ENCODE measurements at places on chromosomes 7 and 10.

DNA sequence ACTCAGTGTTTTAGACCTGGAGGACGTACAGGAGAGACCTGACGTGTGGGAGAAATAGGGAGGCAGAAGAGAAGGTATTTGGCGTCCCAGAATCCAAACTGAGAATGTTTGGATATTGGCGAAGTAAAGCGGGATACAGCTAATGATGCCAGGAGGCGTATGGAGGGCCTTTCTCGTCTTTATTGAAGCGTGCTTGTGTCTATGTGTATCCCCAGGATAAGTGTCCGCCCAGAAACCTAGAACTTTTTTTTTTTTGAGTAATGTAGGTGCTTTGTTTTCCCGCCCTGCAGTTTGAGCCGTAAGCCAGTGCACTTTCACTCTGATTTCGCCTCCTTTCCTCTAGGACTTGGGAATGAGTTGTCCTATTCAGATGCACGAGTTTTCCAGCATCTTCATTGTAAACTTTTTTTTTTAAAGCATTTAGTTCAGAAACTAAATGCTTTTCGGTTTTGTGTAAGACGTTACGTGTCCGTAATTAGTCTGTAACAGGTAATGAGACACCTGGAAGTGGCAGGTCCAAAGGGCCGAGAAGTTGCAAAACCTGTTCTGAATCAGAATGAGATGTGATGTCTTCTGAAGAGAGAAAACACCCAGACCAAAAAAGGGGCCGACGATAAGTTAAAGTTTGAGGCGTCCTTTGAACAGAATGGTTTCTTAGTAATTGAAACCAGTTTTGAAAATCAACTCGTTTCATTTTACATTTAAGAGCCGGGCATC is 746 bp downstream of the ARL5B start:
- DNase-seq: no peak

DNA sequence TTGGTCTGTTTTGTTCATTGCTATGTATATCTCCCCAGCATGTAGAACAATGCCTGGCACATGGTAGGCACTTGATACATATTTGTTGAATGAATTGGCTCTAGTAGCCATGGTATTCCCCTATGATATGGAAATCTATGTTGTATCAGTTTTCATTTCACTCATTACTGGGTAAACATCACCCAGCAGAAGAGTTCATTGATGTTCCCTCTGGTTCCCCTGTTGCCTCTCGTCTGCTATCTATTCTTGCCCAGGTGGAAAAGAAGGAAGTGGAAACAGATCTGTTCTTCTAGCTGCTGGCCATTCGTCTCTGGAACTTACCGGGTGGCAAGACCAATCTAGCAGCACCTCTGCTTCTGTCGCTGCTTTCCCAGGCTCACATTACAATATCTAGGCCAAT is 71.5 kb downstream of the LRRC4 start:
- no peak for DNase-seq

GRCh38 chr7:17696422-17696821 is 243.9 kb downstream of the SNX13 start:
- DNase-seq: no peak

GRCh38 chr10:110539091-110539490 is 28.4 kb upstream of the SMC3 start:
- DNase-seq: no peak

DNA sequence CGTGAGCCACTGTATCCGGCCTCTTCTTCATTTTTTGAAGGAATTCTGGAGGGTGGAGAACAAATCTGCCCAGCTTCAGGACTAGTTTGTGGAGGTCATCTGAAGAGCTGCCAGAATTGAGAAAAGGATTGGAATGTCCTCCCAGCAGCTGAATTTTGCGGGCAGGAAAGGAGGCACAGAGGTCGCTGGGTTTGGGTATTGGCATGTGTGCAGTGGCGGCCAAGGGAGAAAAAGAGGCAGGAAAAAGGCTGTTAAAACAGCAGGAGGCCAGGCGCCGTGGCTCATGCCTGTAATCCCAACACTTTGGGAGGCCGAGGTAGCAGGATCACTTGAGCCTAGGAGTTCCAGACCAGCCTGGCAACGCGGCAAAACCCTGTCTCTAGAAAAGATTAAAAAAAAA is 80.4 kb downstream of the HIP1 start:
- DNase-seq: no peak

DNA sequence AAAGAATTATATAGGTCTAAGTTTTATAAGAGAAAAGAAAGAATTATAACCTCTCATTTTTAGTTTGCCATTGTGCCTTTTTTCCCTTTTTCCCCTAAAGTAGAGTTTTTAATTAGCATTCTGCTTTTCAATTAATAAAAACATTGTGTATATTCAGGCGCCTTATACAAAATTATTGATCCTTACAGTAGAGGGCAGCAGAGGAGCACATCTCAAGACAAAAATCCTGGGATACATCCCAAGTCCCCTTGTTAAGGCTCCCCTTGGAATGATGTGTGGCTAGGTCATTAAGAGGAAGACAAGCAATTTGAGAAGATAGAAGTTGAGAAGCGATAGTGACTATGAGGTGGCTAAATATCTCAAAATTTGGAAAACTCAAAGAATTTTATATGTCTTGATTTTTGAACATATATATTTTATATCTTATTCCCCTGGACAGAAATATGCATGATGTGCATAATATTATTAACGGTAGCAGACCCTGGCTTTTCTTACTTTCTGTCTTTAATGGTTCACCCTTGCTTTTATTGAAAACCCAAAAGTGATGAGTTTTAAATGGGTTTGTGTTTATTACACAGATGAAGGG is 19.1 kb upstream of the TPK1 start:
- DNase-seq: no peak

DNA sequence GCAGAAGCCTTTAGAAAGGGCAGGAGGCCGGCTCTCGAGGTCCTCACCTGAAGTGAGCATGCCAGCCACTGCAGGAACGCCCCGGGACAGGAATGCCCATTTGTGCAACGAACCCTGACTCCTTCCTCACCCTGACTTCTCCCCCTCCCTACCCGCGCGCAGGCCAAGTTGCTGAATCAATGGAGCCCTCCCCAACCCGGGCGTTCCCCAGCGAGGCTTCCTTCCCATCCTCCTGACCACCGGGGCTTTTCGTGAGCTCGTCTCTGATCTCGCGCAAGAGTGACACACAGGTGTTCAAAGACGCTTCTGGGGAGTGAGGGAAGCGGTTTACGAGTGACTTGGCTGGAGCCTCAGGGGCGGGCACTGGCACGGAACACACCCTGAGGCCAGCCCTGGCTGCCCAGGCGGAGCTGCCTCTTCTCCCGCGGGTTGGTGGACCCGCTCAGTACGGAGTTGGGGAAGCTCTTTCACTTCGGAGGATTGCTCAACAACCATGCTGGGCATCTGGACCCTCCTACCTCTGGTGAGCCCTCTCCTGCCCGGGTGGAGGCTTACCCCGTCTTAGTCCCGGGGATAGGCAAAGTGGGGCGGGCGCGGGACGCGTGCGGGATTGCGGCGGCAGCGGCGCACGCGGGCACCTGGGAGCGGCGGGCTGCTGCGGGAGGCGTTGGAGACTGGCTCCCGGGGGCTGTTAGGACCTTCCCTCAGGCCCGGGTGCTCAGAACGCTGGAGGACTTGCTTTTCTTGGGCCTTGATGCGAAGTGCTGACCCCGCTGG is at the start of gene FAS:
Gene FAS (plus strand): TSS at position 415 of the 777 bp plus-strand sequence. CDS start 79 bp downstream, at position 494.
- DNase-seq: peak; percentile 51

GRCh38 chr10:80529604-80530003 is 8.1 kb upstream of the SH2D4B start:
- no peak for DNase-seq

DNA sequence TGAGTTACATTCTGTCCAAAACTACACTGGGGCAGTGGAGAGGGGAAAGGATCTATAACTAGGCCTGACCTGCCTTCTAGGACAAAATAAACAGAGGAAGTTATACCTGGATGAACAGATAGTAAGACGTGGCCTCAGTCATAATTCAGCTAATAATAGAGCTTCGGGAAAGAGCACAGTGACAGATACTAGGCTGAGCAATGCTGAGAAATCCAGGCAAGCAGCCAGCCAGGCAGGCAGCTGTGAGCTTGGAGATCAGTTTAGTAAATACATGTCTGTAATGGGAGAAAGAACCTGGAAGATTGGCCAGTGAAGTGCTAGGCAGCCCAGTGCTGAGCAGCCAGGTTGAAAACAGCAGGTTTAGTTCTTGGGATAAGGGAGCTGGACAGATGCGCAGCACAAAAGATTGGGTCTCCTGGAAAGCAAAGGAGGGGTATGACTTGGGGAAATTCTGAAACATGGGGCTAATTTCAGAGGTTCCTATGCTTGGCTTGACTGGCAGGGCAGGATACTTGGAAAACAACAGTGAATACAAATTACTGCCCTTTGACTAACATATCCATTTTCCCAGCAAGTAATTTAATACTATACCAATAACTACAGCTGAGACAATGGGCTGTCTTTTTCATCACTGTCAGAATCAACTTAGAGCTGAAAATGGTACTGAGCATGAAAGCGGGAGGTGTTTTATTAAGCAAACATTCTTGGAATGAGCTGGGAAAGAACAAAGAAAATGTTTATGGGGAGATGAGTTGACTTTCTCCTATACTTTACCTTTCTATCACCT is 140.8 kb downstream of the DGKB start:
- no peak for DNase-seq

DNA sequence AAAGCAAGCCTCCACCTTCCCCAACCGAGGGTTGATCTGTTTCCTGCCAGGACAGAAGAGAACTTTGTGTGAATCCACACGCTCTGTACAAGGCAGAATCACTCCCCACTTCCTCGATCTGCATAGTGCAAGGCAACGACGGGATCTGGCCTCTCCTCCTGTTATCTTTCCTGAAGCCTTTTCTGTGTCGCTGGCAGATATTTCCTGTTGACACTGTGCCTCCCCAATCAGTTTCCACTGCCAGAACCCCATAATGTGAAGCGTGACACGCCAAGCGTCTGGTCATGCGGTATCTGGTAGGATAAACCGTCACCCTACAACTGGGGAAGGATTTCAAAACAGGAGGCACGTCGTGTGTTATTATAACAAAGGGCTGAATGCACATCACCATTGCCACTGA is 57.2 kb downstream of the FAM171A1 start:
- no peak for DNase-seq

DNA sequence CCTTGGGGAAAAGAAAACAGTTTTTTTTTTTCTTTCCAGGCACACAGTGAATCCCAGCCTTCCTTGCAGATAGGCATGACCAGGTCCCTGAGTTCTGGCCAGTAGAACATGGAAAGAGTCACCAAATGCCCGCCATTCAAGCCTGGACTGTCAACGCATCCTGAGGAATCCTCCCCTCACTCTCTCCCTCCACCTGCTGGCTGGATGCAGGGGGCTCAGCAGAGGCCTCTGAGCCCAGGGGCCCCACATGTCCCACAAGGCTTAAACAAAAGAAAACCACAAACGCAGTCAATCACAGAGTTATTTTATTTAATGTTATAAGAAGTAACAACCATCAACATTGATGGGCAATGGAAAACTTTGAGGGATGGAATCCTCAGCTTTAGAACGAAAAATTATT is 93.1 kb downstream of the JCAD start:
- DNase-seq: no peak

- DNase-seq: no peak
Measured at GRCh38 chr10:43899224-43899959, 250.7 kb upstream of the ZNF32 start.

DNA sequence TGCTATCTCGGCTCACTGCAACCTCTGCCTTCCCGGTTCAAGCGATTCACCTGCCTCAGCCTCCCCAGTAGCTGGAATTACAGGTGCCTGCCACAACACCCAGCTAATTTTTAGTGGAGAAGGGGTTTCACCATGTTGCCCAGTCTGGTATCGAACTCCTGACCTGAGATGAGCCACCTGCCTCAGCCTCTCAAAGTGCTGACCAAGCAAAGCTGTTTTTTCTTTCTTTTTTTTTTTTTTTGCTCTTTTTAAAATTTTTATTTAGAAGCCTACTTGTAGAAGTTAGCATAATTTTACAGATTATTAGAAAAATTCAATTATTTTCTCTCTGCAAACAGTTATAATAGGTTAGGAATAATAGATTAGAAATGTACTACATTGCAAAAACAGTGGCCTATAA is 1.2 kb upstream of the FGFBP3 start:
- no peak for DNase-seq

GRCh38 chr10:132408823-132409666 is 12.0 kb downstream of the PWWP2B start:
- no peak for DNase-seq

GRCh38 chr10:43692051-43692825 is 43.6 kb upstream of the ZNF32 start:
- DNase-seq: no peak

DNA sequence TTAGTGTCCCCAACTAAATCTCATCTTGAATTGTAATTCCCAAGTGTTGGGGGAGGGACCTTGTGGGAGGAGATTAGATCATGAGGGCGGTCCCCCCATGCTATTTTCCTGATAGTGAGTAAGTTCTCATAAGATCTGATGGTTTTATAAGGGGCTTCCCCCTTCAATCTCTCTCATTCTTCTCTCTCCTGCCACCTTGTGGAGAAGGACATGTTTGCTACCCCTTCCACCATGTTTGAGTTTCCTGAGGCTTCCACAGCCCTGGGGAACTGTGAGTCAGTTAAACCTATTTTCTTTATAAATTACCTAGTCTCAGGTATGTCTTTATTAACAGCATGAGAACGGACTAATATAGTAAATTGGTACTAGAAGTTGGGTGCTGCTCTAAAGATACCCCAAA is 365.6 kb downstream of the ANKRD7 start:
- DNase-seq: no peak

- no peak for DNase-seq
Measured at GRCh38 chr10:104327745-104328645, 10.3 kb downstream of the ITPRIP start.

DNA sequence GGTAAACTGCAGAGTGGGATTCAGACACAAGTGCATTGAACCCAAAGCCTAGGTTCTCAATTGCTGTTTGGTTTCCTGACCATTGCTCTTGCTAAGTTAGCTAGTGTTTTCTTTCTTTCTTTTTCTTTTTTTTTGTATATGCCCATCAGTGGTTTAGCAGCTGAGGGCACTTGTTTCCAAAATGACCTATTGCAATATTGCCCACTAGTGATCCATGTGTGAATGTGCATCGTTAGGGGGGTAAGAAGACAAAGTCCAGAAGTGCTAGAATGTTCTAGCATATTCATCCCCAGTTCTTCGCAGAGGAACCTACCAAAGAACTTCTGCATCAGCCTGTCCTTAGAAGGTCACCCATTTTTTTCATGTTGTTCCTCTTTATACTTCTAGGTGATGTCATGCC is 252.8 kb upstream of the GPR26 start:
- no peak for DNase-seq

DNA sequence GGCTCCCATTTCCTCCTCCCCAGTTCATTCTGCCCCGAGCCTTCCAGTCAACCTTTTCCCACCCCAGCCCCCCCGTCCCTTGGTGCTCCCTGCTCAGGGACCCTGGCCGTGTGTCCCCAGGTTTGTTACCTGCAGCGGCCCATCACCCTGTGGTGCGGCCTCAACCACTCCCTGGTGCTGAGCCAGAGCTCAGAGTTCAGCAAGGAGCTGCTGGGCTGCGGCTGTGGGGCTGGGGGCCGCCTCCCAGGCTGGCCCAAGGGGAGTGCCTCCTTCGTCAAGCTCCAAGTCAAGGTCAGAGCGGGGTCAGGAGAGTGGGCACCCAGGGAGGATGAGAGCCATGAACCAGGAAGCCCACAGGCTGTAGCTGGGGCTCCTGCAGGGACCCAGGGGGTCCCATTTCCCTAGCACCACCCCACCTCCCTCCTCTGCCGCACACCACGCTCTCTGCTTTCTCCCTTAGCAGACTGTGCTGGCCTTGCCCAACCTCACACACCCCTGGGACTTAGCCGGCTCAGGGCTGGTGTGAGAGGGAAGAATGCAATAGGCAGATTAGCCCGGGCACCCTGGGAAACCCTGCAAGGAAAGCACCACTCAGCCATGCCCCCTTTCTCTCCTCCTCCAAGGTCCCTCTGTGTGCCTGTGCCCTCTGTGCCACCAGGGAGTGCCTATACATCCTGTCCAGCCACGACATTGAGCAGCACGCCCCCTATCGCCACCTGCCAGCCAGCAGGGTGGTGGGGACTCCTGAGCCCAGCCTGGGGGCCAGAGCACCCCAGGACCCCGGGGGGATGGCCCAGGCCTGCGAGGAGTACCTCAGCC is 2.0 kb upstream of the PCOLCE start:
- DNase-seq: no peak

All from stimulated activated CD4-positive, alpha-beta T cell treated with anti-CD3 and anti-CD28 coated beads, Interleukin-15, amount 100 ng/mL, for 1 hour (primary cell).